ENCODE measurements at places on chromosomes 13 and 19. TPM values are rescaled to one million over a fixed set of nuclear protein-coding genes. Genes with fewer than 3 reads are reported as not detected.

NANOS3 gene
- not detected for total RNA-seq

ZNF98 gene
- not detected for total RNA-seq

ATP1A3 gene
- total RNA-seq, result not detected

TMEM272 gene
- not detected for total RNA-seq

ZNF44 gene
- total RNA-seq, result 5.3 TPM

RCBTB1 gene
- total RNA-seq, result 24.0 TPM

SPC24 gene
- 8.9 TPM for total RNA-seq

Data from fibroblast of the aortic adventitia (primary cell).